ENCODE measurements at places on chromosomes 1 and 21. TPM values are rescaled to one million over a fixed set of nuclear protein-coding genes. Genes with fewer than 3 reads are reported as not detected.

- DNase-seq: no peak
Observed at GRCh38 chr1:89640440-89640839, 7.5 kb downstream of the LRRC8C start.

DNA sequence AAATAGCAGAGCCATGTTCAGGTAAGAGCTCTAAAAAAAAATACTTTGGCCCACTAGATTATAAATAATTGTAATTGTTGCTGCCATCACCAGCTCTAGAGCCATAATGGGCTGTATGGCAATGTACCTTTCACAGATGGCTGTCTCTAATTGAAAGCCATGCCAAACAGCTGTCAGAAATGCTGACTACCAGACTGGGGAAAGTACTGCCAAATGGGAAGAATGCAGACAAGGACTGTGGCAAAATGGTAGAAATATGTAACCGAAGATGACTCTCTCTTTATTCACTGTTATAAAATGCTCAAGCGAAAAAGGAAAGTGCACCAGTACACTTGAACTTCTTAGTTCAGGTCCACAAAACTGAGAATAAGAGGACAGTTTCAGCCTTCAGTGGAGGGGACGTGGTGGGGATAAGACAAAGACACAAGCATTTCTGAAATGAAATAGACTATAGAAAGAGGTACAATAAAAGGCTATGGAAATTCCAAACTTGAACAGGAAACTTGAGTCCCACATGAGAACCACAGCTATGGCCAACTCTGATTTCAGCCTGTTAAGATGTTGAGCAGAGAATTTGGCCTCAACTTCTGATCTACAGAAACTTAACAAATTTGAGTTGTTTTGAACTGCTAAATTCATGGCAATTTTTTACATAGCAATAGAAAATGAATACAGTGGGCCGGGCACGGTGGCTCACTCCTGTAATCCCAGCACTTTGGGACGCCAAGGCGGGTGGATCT, 46.5 kb upstream of the LPGAT1 start:
- no peak for DNase-seq

ATP1A1 gene
- 358 TPM for total RNA-seq

DNA sequence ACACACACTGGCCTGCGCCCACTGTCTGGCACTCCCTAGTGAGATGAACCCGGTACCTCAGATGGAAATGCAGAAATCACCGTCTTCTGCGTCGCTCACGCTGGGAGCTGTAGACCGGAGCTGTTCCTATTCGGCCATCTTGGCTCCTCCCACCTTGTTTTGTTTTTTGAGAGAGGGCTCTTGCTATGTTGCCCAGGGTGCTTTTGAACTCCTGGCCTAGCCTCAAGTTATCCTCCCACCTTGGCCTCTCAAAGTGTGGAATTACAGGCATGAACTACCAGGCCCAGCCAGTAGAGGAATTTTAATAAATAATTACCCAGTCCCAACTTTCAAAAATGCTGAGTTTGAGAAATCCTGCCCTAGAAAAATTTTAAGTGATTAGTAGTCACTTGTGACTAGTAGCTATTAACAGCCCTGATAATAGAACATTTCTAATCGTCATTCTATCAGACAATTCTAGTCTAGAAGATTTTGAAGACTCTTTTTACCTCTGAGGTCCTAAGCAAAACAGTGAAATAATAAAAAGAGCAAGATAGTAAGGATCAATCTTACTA, 30.9 kb upstream of the SLC35D1 start:
- no peak for DNase-seq

DNA sequence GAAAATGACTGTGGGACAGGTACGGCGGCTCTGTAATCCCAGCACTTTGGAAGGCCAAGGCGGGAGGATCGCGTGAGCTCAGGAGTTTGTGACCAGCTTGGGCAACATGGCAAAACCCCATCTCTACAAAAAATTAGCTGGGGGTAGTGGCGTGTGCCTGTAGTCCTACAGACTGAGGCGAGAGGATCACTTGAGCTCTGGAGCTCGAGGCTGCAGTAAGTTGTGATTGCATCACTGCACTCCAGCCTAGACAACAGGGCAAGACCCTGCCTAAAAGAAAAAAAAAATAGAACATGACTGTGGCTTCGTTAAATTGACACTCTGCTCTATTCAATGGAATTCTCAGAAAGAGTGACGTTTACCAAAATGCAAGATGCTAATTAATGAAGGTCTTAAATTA, 3.9 kb upstream of the DBT start:
- DNase-seq: no peak

DNA sequence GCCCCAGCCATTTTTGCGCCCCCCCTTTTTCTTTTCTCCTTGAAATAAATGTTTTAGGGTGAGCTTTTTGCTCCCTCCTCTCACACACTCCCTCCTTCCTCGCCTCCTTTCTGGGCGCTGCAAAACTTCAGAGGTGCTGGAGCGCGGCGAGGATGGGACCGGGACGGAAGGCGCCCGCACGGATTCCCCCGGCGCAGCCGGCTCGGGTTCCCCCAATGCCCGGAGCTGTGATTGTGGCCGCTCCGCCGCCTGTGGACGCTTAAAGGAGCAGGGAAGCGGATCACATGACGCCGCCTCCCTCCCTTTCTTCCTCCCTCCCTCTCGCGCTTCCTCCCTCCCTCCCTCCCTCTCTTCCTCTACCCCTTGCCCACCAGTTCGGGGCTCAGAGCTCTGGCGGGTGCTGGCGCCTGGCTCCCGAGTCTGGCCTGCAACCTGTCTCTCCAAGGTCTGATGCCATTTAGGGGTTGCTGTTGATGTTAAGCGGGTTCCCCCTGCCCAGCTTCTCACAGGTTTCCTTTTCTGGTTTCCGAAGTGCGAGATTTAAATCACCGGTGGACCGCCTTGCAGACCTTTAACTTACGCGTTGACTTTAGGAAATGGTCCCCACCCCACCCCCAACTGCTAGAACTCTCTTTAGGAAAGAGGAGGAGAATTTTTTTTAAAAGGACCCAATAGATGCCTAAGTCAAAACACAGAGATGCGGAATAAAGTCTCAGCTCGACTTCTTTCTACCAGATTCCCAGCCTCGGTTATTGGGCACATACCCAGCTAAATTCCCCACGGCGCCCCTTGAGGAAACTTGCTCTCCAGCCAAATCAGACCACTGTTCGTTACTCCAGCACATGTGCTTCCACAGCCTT, at the start of gene WLS:
TSS of gene WLS (minus strand) at position 235 of the 860 bp plus-strand sequence. CDS start at position 11, 224 bp downstream.
- no peak for DNase-seq

GRCh38 chr1:19735440-19736127, 64.1 kb downstream of the TMCO4 start:
- DNase-seq: no peak

DNA sequence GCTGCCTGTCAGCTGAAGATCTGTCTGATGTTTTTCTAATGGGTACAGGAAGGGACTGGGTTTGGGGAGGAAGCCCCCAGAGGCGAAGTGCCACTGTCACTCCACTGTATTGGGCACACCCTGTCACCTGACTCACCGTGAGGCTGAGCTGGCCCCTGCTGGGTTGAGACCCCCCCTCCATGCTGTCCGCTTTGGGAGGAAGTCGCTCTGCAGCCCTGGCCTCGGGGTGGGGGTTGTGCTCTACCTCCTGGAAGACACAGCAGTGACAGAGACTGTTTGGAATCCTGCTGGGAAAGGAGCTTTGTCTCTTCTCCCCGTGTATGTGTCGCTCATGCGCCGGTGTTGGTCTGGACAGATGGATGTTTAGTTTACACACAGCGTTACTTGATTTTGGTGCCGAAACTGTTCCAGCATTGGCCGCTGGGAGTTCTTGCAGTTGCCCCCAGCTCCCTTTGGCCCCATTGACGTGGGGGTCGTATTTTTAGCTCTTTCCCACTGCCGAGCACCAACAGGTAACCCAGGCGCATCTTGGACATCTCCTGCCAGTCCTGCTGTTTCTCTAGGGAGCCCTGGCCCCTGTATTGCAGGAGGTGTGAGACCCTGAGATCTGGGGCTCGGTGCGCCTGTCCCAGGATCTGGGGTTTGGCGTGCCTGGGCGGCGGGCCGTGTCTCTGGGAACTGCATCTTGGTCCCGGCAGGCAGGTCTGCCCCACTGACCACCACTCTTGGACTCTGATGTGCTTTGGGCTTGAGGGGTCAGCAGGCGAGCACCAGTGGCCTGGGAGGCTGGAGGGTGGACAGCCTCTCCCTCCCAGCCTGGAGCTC, 30.3 kb downstream of the SLX9 start:
- no peak for DNase-seq

CLDN17 gene
- total RNA-seq: 2.2 TPM

GRCh38 chr1:107264561-107264960, 123.7 kb downstream of the NTNG1 start:
- no peak for DNase-seq

CYP2J2 gene
- 0.74 TPM for total RNA-seq

DNA sequence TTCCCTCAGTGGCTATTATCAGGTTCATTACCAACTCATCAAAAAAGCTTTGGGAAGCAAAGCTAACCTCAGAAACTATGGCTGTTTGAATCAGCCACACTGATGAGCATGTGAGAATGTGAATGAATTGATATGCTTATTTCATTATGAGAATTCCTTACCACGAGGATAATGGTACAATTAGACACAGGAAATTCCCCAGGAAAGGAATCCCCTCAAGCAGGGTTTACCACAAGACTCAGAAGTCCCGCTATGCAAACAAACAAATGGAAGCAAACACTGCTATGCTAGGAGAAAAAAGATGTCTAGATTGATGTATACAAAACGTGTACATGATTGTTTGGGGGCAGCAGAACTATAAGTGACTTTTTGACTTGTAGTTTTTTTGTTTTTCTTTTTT, 205.0 kb downstream of the HMCN1 start:
- no peak for DNase-seq

- no peak for DNase-seq
Observed at GRCh38 chr1:243388276-243388675, 132.4 kb downstream of the SDCCAG8 start.

DNA sequence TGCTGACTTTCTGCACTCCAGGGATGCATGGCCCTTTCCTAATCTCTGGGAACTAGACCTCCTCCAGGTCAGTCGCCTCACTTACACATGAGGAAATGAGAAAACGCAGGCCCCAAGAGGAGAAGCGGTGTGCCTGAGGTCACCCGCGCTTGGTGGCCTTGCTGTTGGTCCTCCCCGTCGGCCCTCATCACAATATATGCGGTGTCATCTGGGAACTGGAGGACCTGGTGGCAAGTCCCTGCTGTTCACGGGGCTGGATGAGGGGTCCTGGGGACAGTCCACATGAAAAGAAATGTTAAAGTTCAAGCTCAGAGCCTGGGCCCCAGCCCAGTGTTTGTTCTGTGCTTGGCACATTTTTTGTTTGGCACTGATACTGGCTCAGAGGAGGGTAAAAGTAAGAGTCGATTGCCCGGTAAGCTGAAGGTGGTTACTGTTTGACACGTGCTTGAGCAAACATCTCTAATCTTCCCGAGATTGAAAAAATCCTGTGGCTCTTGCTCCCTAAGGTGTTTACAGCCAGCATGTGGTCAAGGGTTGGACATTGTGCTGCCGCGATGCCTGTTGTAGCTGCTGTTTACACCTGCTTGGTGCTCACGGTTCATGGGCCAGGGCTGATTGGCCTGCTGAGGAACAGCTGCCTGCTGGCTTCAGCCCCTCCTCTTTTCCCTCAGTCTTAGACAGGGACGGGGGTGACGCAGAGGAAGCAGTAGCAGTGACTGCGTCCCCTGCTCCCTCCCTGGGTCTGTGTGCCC, 5.2 kb downstream of the COQ8A start:
- DNase-seq: no peak

DNA sequence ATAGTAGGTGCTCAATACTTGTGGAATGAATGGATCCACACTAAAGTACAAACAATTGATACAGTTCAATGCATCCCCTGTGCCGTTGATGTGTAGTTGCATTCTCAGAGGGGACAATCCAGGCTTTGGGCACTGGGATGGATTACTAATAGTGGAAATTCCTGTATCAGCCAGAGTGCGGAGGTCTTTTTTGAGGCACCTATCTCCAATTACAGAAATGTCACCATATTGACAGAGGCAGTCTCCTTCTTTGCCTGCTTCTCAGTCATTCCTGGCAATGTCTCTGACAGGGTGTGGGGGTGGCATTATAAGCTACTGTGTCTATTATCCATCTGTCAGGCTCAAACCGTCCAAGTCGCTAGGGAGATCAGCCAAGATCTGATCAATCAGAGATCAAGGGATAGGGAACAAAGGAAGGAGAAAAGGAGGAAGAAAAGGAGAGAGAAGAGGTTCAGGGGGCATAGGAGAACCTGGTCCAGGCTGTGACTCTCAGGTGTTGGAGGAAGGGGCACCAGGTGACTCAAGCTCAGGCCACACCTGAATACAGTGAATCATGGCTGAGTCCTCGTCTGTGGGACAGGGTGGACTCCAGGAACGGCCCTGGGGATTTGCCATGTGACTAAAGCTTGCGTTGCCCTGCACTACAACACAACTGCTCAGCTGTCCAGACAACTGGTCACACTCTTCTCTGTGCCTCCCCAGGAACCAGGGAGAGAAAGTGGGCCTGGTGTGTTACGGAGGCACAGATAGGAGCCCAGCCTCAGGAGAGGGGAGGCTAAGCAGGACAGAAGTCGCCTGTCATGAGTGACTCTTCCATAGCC, 3.4 kb upstream of the LAMB3 start:
- no peak for DNase-seq

DNA sequence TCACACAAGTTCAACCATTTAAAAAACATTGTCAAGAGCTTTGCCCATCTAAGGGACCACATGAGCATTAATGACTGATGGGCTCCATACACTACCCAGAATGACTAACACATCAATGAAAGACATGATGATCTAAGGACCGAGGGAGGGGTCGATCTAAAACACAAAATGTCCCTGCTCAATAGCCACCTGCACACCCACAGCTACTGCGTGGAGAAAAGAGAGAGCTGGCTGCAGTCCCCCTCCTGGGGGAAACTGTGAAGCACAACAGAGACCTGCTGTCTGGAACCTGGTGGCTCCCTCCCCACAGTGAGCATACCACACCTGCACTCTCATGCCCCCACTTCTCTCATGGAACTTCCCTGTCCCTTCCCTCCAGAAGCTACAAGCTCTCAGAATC, 130.1 kb upstream of the ERG start:
- no peak for DNase-seq

DNA sequence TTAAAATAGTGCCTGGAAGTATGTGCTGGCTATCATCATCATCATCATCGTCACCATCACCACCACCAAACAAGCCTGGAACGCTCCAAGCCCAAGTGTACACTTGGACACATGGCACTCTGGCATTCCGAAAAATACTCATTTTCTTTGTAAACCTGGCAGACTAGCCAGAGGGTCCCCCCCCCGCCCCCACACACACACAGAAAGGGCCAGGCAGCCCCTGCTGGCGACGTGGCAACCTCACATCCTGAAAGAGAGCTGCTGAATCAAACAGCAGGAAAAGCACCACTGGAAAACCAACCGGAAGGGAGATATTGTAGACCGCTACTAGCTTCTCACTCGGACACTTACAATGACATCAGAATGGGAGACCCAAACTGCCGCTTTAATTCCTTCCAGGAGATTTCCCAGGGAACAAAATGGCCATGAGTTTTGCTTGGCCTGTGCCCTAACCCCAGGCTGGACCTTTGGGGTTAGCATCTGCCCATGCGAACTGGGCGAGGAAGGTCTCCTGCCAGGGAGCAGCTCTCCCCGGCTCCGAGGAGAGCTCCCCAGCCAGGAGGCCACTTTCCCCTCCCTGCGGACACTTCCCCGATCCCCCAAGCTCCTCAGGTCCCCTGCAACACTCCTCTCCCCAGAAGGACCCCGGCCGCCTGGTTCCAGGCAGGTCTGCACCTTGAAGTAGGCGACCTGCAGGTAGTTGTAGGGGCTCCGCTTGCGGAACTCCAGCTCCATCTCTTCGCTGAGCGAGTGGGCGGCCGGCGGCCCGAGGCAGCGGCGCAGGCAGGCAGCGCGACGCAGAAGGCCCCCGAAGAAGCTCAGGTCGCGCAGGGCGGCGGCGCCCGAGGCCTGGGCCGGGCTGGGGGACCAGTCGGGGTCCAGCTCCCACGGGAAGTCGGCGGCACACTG, 742 bp downstream of the P3H1 start:
- DNase-seq: no peak

Data from vagina (tissue), 2 donors.